ENCODE measurements at places on chromosomes 5 and 9.
A peak's percentile ranks its signal among the peaks of the same experiment; 100 is the strongest.

- DNase-seq, result peak; percentile 47
These were observed 90.6 kb downstream of the RALGPS1 start for GRCh38 chr9:127004946-127005769.

- DNase-seq, result no peak
These were observed 91.6 kb upstream of the NR4A3 start for GRCh38 chr9:99730062-99730461.

DNA sequence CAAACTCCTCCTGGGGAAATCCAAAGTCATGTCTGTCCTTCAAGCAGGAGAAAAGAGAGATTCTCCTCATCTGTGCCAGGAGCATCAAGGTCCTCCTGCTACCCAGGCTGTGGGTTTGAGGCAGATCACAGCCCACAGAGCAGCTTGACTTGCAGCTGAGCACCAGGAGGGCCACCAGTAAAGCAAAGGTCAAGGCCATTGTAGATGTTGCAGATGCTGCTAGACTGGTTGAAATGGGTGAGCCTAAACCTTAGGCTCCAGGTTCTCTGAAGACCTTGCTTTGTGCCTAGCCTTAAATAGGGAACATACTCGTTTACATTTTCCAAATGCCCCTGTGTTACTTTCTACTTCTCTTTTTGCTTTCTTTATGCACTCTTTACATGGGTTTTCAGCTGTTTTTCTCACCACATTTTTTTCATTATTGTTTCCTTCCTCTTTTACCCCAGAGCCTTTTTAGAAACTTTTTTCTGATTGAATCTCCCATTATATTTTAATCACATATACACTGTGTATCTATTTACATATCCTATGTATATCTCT lies at the start of gene IFNA2:
TSS of gene IFNA2 (minus strand) at position 268 of the 540 bp plus-strand sequence. CDS start at position 199, 69 bp downstream.
- DNase-seq, result no peak

DNA sequence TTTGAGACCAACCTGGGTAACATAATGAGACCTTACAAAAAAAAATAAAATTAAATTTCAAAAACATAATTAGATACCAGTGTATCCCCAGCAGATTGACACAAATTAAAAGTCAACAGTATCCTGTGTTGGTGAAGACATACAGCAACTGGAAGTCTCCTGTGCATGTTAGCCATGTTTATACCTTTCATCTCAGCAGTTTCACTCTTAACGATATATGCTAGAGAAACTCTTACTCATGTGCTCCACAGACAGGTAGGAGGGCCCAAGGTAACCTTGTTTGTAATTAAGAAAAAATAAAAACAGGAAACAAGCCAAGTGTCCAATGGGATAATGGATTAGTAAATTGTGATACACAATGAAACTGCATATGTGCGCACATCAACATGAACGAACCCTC lies 50.1 kb upstream of the N4BP3 start:
- no peak for DNase-seq

- DNase-seq, result no peak
These were observed 167.3 kb downstream of the PJA2 start for GRCh38 chr5:109242518-109242917.
